ENCODE measurements at places on chromosomes 6 and 20.
A peak's percentile ranks its signal among the peaks of the same experiment; 100 is the strongest.

DNA sequence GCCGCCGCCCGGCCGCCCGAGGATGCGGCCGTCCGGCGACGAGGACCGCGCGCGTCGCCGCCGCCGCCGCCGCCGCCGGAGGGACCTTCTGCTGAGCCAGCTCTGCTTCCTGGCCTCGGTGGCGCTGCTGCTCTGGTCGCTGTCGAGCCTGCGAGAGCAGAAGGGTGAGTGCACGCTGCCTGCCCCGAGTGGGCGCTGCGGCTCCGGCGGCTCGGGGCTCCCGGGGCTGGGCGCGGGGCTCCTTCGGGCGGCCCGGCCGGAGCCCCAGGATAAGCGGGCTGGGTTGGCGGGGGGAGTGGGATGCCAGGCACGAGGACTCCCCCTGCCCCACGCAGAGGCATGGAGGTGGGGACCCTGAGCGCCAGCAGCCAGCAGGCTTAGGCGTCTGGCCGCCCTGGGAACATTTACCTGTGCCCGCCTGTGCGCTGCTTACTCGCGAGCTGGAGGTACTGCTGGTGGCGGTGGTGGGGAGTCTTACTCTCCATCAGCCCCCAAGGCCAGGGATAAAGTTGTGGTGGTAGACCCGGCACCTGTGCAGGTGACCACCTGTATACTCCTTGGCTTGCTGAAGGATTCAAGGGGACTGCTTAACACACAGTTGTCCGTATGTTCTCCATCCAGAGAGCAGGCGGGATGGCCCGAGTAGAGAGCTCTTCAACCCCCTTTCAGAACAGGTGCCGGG, 520 bp downstream of the SLC24A3 start:
- DNase-seq, result peak; percentile 50

- DNase-seq, result peak; percentile 32
Measured at GRCh38 chr6:143271024-143271423, 179.5 kb downstream of the ADAT2 start.

GRCh38 chr6:90701146-90701781, 114.4 kb upstream of the MAP3K7 start:
- peak; percentile 16 for DNase-seq

- DNase-seq, result peak; percentile 65
Measured at GRCh38 chr6:26502165-26502564, 2.1 kb downstream of the BTN1A1 start.

- DNase-seq, result no peak
Measured at GRCh38 chr6:56268266-56268665, 20.9 kb upstream of the COL21A1 start.

DNA sequence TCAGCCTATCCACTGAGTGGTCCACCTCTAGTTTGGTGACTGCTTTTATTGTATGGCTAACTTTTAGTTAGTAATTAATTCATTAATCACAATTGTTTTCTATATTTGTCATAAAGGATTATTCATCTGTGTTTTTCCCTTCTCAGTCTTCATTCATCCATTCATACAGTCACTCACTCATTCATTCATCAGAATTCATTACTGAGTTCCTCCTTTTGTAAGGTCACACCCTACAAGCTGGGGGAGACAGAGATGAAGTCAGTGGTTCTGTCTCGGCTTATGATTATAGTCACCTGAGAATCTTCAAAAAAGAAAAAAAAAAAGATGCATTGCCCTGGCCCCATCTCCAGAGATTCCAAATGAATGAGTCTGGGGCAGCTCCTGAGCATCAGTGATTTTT, 257.1 kb downstream of the ADGB start:
- no peak for DNase-seq

DNA sequence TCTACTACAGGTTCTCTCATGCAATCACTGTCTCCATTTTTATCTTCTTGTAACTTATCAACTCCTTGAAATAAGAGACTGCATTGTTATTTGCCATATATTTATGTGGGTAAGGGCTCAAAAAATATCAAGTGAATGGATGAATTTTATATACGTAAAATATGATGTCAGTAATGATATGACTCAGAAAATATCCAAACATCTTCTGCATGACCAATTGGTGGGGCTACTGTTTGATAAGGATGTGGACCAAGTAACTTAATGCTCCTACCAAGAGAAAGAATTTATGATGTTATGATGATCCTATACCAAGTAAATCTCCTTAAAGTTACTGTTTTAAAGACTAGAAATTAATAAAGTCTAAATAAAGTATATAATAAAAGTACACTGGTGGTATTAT, 103.7 kb downstream of the OGFRL1 start:
- no peak for DNase-seq

DNA sequence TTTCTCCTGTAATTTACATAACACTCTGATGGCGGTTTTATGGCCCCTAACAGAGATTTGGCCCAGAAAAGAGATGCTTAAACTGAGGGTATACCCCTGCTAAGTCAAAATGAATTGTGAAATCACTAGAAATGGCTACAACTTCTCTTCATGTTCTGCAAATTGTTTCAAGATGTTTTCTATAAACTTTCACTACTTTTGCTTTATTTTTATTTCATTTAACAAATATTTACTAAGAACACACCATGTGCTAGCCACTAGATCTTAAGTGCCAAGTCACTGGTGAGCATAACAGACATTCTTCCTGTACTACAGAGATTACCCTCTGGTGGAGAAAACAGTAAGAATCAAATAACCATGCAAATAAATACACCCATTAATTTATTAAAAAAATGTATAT, 87.6 kb downstream of the KCNQ5 start:
- no peak for DNase-seq

DNA sequence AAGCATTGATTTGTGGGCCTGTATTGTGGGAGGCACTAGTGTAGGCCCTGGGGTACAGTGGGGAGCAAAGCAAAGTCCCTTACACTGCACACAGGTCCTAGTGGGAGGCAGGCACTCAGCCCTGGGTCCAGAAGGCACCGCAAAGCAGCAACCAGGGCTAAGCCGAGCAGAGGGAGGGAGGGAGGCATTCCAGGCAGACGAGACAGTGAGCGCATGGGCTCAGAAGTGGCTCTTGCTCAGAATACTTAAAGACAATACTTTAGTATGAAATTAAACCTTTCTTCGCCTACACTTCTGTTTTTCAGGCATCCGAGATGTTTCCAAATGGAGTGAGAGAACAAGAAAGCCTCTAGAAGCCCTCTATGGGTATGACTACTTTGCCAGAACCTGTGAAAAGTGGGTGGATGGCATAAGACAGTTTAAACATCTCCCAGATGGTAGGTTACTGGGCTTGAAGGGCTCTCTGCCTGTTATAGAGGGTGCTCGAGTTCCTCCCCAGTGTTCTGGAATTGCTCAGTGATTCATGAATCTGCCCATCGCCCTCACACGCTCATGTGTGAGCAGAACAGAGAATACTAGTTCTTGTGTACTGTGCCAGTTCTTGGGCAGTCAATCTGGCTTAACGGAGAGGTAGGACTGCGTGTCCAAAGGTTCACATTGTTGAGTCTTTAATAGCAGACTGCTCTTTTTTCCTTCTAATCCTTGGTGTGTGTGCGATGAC, 18.7 kb downstream of the BPHL start:
- no peak for DNase-seq

DNA sequence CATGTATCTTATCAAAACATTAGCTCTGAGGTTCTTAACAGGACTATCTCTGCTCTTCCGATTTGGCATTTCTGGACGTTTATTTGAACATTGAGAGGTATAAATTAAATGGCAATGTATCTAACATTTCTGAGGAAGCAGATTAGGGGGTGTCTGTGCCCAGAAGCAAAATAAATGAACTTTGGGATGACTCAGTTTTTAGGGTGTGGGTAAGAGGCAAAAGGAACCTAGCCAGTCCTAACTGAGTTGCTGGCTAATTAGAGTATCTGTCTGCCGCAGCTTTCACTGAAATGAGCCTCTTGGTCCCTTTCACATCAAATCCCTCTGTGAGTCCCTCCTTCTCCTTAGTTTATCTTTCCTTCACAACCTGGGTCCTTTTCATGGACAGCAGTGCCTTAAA, 1.1 kb downstream of the RNF144B start:
- DNase-seq, result no peak

DNA sequence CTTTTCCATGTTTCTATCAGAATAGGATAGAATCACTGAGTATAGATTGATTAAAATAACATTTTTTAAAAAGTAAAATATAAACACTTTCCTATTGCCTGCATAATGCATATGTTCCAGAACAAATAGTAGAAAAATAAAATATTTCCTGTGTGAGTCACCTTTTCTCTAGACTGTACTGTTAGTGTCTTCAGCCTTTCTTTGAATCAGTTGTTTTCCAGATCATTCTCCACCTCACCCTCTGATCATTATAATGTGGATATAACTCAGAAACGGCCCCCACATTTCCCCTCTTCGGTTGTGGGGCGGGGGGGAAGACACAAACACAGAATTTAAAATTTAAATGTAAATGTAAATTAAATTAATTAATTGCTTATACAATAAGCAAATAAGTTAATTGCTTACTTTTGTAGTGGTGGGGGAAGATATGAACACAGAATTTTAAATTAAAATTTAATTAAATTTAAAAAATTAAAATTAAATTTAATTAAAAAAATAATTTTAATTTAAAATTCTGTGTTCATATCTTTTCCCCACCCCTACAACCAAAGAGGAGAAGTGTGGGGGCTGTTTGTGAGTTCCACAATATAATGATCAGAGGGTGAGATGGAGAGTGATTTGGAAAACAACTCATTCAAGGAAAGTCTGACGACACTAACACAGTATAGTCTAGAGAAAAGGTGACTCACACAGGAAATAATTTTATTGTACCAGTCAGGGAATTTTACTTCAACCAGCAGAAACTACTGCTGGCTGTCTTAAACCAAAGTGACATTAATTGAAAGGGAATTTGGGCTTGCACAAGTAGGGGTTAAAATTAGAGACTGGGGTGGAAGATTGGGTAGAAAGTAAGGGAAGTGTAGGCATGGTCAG, 37.1 kb upstream of the PROKR2 start:
- no peak for DNase-seq

DNA sequence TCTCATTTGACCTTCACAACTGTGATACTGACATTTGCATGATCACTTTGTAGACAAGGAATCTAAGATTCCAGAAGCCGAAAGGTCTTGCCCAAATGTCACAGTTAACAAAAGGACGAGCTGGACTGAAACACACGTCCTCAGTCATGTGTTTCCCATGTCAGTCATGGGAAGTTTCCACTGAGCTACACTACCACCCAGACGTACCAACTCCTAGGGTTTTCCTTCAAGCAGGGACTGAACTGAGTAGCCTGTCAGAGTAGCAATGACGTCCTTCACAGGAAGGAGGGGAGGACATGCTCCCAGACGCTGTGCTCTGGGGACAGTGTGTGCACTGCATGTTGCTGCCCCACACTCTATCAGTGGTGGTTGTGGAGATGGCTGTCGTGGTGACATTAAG, 215.8 kb upstream of the SMLR1 start:
- no peak for DNase-seq

All from WERI-Rb-1 (cell line).